ENCODE measurements at places on chromosomes 2 and 18.

DNA sequence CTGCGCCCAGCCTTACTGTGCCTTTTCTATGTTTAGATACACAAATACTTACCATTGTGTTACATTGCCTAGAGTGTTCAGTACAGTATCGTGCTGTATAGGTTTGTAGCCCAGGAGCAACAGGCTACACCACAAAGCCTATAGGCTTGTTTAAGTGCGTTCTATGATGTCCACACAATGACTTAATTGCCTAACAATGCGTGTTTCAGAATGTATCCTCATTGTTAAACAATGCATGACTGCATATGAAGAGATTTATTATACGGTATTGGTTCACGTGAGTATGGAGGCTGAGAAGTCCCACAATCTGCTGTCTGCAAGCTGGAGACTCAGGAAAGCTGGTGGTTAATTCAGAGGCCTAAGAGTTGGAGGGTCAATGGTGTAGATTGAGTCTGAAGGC, 46.1 kb upstream of the MGAT4A start:
- no peak for DNase-seq

GRCh38 chr2:70785137-70785911, 5.1 kb downstream of the FIGLA start:
- no peak for DNase-seq

- no peak for DNase-seq
Observed at GRCh38 chr2:230541934-230542380, 126.0 kb downstream of the SP100 start.

- no peak for DNase-seq
Observed at GRCh38 chr18:33804258-33804657, 226.2 kb downstream of the ASXL3 start.

- no peak for DNase-seq
Observed at GRCh38 chr18:70004696-70005095, 57.0 kb upstream of the CD226 start.

DNA sequence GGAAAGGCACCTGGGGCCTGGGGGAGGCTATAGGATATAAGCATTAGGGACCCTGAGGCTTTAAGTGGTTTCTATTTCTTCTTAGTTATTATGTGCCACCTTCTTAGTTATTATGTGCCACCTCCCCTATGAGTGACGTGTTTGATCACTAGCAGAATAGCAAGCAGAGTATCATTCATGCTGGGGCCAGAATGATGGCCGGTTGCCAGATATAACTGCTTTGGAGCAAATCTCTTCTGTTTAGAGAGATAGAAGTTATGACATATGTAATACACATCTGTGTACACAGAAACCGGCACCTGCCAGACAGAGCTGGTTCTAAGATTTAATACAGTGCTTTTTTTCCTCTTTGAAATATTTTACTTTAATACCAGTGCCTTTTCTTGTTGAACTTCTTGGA, 29.4 kb downstream of the LIPG start:
- no peak for DNase-seq

DNA sequence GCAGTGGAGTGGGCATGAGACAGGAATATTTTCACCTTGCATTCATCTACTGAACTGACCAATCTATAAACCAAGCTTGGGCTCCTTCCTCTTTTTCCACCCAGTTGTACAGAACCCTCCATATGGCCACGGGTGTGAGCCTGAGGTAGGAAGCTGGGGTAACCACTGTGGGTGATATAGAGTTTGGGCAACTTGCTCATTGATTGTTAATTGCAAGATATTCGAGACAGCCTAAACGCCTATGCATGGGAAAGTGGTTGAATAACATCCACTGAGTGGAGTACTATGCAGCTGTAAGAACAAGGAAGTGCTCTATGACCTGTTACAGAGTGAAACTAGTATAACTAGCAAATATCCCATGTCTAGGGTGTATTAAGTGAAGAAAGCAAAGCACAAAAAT, 7.3 kb upstream of the VAPA start:
- no peak for DNase-seq
